WTC11 (cell line): ENCODE measurements at places on chromosomes 13 and 19.

- DNase-seq = no peak
These were observed 186.3 kb upstream of the TMTC4 start for GRCh38 chr13:100860866-100861265.

GRCh38 chr13:32086791-32087441 lies 55.3 kb downstream of the FRY start:
- no peak for DNase-seq

GRCh38 chr13:110449219-110450015 lies 112.1 kb downstream of the RAB20 start:
- no peak for DNase-seq

DNA sequence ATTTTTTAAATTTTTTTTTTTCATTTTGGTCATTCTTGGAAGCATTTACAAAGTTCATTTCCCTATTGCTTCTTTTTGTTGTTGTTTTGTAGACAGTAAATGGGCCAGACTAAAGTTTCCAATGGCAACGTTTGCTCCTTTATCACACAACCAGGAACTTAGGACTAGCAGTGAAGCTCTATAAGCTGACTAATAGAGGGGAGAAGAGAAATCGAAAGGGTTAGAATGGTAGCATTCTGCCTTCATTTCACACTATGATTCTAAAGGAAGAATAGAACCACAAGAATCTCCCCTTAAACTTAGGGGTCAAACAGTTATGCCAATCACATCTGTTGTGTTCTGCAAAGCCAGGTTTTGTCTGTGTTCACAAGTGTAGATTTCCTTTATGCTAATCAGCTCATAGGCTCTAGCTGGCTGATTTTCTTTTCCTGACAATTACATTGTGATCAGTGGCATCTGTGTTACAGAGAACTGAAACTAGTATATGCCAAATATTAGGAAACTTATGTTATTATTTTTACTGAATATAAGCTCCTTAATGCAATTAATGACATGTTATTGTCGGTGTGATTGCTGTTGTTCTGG lies 467.3 kb downstream of the DACH1 start:
- DNase-seq = no peak

GRCh38 chr19:17915940-17916593 lies 16.7 kb upstream of the CCDC124 start:
- no peak for DNase-seq

DNA sequence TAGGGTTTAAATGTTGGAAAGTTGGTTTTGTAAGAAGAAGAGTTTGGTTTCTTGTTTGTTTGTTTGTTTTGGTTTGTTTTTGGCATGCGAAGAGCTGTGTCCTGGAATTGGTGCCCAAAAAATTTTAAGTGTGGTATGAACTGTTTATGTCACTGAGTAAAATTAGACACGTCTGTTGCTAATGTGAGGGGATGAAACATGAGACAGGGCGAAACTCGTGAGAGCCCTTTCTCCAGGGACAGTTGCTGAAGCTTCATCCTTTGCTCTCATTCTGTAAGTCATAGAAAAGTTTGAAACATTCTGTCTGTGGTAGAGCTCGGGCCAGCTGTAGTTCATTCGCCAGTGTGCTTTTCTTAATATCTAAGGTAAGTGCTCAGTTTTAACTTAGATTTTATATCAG lies at the start of gene SGCG:
Gene SGCG, plus strand, starts transcription at position 269 of the 400 bp plus-strand sequence. CDS start 22,716 bp downstream, outside the sequence.
- DNase-seq = no peak

DNA sequence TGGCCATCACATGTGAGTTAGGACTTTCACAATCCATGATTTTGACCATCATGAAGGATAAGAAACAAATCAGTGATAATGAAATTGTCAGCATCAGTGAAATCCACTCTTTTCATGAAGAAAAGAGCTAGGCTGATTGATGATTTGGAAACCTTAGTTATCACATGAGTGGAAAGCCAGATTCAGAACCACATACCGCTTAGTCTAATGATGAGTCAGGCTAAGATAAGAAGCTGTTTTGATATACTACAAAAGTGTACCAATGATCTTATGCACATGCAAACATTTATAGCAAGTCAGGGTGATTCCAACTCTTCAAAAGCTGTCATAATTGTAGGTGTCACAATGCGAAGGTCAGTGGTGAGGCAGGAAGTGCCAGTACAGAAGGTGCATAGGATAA lies 519.3 kb downstream of the GPC6 start:
- DNase-seq = no peak

- no peak for DNase-seq
These were observed 17.4 kb downstream of the SLC7A9 start for GRCh38 chr19:32852216-32852615.

GRCh38 chr13:23554000-23554399 lies 16.2 kb upstream of the TNFRSF19 start:
- DNase-seq = no peak

- no peak for DNase-seq
These were observed 93.6 kb downstream of the RFC3 start for GRCh38 chr13:33911521-33911920.

DNA sequence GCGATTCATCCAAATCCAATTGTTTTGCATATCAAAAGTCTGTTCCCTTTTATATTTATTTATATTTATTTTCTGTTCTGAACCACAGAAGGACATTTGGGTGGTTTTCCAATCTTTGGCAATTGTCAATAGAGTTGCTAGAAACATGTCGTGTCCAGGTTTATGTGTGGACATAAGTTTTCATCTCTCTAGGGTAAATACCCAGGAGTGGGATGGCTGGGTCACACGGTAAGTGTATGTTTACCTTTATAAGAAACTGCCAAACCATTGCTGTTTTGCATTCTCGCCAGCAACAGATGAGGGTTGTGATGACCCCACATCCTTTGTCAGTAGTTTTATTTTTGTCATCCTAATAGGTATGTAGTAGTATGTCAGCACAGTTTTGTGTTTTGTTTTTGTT lies 12.5 kb downstream of the AP1M1 start:
- no peak for DNase-seq
